ENCODE measurements at places on chromosomes 13 and 19.
A peak's percentile ranks its signal among the peaks of the same experiment; 100 is the strongest.

GRCh38 chr19:13262450-13262849 lies 112.2 kb downstream of the IER2 start:
- no peak for DNase-seq

- no peak for DNase-seq
Observed at GRCh38 chr13:75384879-75385707, 96.9 kb downstream of the TBC1D4 start.

DNA sequence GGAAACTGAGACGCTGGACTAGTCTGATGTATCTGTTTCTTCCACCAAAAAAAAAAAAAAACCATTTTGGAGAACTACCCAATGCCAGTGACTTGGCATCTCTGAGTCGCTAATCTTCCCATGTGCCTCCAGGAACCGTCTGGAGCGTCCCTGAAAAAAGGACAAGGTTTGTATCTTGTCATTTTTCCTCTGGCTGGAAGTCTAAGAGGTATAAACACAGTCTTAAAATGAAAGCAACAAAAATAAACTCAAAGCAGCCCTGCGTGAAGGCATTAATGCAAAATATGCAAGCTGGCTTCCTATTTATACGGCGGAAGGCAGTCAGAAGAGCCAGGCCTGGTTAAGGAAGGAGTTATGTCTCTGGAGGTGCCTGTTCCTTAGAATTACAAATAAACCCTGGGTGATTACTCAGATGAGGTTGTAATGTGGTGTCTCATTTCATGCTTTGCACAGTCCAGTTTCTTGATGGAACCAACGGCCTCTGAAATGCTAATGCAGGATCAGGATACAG lies 20.3 kb downstream of the ACTN4 start:
- no peak for DNase-seq

DNA sequence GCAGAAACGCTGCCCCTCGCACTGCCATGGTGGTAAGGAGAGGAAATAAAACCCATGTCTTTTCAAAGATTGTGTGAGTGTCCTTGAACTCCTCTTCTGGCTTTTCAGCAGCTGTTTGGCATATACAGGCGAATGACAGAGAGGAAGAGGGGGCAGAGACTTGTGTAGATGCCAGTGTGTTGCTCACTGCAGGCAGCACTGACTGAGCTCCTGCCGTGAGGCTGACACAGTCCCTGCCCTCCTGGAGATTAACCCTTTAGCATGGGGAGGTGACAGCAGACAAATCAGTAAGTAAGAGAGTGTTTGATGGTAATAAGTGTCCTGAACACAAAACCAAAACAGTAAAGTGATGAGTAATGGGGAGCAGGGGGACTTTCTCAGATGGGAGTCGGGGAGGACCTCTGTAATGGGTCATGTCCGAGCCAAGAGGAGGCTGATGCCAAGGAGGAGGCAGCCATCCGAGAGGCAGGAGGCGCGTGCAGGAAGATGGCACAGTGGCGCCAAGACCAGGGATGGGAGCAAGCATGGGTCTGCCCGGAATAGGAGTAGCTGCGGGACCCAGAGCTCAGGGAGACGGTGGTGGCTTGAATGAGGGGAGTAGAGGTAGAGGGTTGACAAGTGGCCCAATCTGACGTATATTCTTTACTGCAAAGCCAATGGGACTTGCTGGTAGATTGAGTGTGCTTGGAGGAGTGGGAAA lies 182.2 kb downstream of the FOXO1 start:
- no peak for DNase-seq

DNA sequence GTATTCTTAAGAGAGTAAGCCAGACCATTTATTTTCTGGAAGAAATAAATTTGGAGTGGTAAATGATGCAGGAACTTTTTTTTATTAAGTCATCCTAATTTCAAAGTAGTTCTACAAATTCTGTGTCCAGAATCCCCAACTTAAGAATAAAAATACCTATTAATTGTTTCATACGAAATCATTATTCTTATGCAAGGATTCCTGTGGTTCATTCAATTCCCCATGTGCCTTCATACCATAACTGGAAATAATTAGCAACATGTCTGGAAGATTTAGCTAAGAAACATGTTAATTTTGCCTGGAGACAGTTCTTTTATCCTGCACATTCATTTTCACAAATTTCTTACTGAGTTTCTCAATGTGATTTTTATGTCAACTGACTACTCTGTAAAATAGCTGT lies 408.6 kb downstream of the PCDH9 start:
- no peak for DNase-seq

DNA sequence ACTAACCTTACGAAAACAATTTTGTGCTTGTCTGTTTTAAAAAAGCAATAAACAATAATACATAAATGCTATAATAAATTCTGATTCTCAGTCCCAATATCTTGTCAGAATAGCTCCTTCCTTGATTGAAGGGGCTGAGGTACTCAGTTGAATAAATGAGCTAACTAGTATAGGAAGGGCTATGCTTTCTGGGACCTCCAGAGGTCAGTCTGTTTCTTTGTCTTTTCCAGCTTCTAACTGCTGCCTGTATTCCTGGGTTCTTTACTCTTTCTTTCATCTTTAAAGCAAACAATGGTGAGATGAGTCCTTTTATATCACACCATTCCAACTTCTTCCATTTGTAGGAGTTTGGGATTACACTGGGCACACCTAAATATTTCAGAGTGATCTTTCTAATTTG lies 1297.0 kb upstream of the ATXN8OS start:
- DNase-seq: no peak

GRCh38 chr19:43639519-43640423 lies at the start of gene CADM4:
Gene CADM4, minus strand, starts transcription at chr19:43639850. Its CDS starts 60 bp downstream, at chr19:43639790.
- DNase-seq: peak; percentile 76

DNA sequence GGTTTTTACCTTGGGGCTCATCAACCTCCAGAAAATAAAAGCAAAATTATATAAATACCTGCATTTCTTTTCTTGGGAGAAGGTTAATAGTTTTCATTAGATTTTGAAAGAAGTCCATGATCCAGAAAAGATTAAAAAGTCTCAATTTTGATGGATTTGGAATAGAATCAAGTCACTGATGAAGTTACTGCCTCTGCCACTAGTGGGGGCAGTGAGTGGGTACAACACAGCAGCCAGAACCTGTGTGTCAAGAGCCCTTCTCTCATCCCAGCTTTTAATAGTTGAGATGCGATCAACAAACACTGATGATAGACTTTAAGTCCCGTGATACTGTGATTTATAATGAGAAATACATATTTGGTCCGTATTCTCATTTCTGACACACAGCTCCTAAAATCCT lies 686.7 kb downstream of the DIAPH3 start:
- no peak for DNase-seq

Data from naive thymus-derived CD8-positive, alpha-beta T cell (primary cell).